ENCODE measurements at places on chromosomes 3 and 15. TPM values are rescaled to one million over a fixed set of nuclear protein-coding genes. Genes with fewer than 3 reads are reported as not detected.

- DNase-seq, result no peak
- H3K4me1 ChIP-seq, result no peaks in the 10 kb centered on the region
- H3K27me3 ChIP-seq, result peaks cover 23% of the 10 kb centered on the region
These were observed 19.9 kb downstream of the ALDH1L1 start for GRCh38 chr3:126160243-126161210.

LMAN1L gene
- total RNA-seq, result 0.92 TPM

- no peak overlapping the region for H3K4me3 ChIP-seq
- H3K27ac ChIP-seq, result no peak overlapping the region
- no peaks in the 10 kb centered on the region for H3K4me1 ChIP-seq
- H3K27me3 ChIP-seq, result peaks cover 19% of the 10 kb centered on the region
- no peak for DNase-seq
These were observed 50.1 kb downstream of the HCN4 start for GRCh38 chr15:73318463-73319351.

GRCh38 chr3:72655131-72655551, 193.1 kb downstream of the SHQ1 start:
- H3K4me1 ChIP-seq, result peaks cover 16% of the 10 kb centered on the region
- DNase-seq, result no peak
- H3K4me3 ChIP-seq, result no peak overlapping the region
- no peak overlapping the region for H3K27ac ChIP-seq
- H3K36me3 ChIP-seq, result no peaks in the 10 kb centered on the region

DNA sequence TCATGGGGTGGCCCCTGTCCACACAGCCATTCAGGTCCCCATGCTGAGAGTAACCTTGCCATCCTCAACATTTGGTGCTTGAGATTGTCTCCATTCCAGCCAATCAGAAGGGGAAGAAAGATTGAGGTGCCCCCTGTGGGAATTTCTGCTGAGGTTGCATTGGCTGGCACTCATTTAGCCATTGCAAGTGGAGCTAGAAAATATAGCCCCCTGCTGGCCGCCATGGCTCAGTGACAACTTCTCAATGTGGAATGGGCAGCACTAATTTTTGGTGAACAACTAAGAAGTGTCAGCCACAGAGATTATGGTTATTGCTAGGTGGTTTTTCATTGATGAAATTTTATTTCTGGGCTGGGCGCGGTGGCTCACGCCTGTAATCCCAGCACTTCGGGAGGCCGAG, 22.0 kb downstream of the COL6A6 start:
- H3K27ac ChIP-seq, result no peak overlapping the region
- H3K4me3 ChIP-seq, result no peak overlapping the region
- H3K4me1 ChIP-seq, result no peaks in the 10 kb centered on the region
- DNase-seq, result peak; percentile 34
- H3K27me3 ChIP-seq, result peaks cover 20% of the 10 kb centered on the region

- H3K4me1 ChIP-seq, result no peaks in the 10 kb centered on the region
- H3K36me3 ChIP-seq, result peaks cover 46% of the 10 kb centered on the region
- H3K27ac ChIP-seq, result no peak overlapping the region
These were observed 25.2 kb upstream of the IMPDH2 start for GRCh38 chr3:49054344-49054862.

DNA sequence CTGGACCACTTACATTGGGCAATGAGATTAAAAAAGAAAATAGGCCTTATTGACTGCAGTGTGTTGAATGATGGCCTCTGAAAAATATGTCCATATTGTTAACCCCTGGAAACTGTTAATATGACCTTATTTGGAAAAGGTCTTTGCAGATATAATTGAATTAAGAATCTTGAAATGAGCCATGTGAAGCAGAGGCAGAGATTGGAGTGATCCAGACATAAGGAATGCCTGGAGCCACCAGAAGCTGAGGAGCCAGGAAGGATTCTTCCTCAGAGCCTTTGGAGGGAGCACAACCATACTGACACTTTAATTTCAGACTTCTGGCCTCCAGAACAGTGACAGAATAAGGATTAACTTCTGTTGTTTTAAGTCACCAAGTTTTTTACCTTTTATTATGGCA, 510.4 kb upstream of the AGTR1 start:
- H3K4me3 ChIP-seq, result no peak overlapping the region
- DNase-seq, result no peak
- H3K36me3 ChIP-seq, result no peaks in the 10 kb centered on the region
- no peaks in the 10 kb centered on the region for H3K27me3 ChIP-seq
- no peaks in the 10 kb centered on the region for H3K4me1 ChIP-seq

- H3K4me3 ChIP-seq, result peak within 1 kb of the TSS; percentile 38
These were observed at the start of gene EPHA6 for GRCh38 chr3:96813820-96814650. TSS of gene EPHA6 (plus strand) at chr3:96814594.

GRCh38 chr3:63976872-63977200, 46.5 kb downstream of the PSMD6 start:
- H3K4me1 ChIP-seq, result peaks cover 91% of the 10 kb centered on the region
- H3K27ac ChIP-seq, result peak overlapping the region; percentile 63
- no peaks in the 10 kb centered on the region for H3K27me3 ChIP-seq
- no peak for DNase-seq
- H3K36me3 ChIP-seq, result peaks cover 61% of the 10 kb centered on the region

DNA sequence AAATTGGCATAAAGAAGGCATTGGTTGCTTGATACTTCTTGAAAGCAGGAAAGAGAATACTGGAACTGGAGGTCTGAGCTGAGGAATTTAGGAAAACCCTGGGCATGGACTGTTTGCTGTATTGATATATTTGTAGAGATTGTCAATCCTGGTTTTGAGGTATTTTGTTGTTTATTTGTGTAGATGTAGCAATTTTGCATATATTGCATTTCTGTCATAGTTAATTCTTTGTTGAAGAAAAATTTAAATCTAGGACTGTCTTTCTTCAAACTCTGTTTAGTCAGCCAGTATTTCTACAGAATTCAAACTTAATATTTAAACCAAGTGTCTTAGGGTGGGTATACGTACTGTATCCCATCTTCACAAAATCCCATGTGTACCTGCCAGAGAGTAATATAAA, 9.5 kb downstream of the STT3B start:
- H3K4me1 ChIP-seq, result peaks cover 83% of the 10 kb centered on the region
- no peak for DNase-seq
- peaks cover 50% of the 10 kb centered on the region for H3K36me3 ChIP-seq
- H3K27me3 ChIP-seq, result no peaks in the 10 kb centered on the region

DNA sequence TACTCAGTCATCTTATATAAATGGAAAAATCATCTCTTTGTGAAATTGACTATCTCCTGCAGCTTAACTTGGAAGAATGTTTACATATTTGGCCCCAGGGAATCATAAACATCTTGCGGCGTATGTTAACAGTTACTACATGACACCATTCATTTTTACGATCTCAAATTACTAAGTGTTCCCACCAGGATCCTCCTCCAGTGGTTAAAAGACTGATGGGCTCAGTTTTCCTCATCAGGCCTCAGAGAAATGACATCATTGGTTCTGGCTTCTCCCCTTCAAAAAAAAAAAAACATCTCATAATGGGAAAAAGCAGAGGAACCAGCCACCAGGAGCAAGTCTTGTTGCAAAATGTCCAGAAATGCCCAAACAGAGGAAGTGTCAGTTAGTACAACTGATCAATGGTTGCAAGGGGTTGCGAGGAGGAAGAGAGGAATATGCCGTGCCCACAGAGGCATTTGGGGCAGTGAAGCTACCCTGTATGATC, 70.5 kb upstream of the LIPC start:
- H3K27ac ChIP-seq, result no peak overlapping the region
- H3K4me1 ChIP-seq, result peaks cover 47% of the 10 kb centered on the region
- peaks cover 5% of the 10 kb centered on the region for H3K27me3 ChIP-seq
- no peak overlapping the region for H3K4me3 ChIP-seq

GRCh38 chr15:99632521-99632920, 66.7 kb downstream of the MEF2A start:
- no peak overlapping the region for H3K4me3 ChIP-seq
- peaks cover 13% of the 10 kb centered on the region for H3K4me1 ChIP-seq
- no peaks in the 10 kb centered on the region for H3K27me3 ChIP-seq
- peaks cover 47% of the 10 kb centered on the region for H3K36me3 ChIP-seq
- DNase-seq, result no peak
